ENCODE measurements at places on chromosomes 3 and 15. TPM values are rescaled to one million over a fixed set of nuclear protein-coding genes. Genes with fewer than 3 reads are reported as not detected.

The PPP2R3A gene
- 0.18 TPM for total RNA-seq

The CNTN3 gene
- not detected for total RNA-seq

The C3orf80 gene
- total RNA-seq, result 0.09 TPM

The SAMMSON gene
- total RNA-seq, result not detected

The XCR1 gene
- total RNA-seq, result not detected
